Urinary bladder (tissue), 4 donors: ENCODE measurements at places on chromosomes 16 and 17.

DNA sequence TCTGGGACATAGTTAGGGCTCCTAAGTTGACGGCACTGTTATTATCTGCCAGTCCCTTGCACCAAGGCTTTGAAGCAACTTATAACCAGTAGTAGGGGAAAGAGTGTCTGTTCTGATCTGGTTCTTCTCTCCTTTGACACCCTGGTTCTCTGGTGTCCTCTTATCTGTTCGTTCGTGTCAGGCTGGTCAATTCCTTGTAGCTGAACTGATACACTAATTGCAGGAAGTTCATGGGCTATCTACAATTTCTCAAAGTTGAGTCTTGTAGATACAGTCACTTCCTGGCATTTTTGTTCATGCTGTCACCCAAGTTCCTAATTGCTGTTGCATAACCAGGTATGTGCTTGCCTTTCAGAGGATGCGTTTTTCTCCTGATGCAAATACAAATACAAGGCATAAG is 17.3 kb upstream of the MYO1D start:
- DNase-seq: no peak

GRCh38 chr16:9909072-9909825 is 273.0 kb downstream of the GRIN2A start:
- DNase-seq: no peak

DNA sequence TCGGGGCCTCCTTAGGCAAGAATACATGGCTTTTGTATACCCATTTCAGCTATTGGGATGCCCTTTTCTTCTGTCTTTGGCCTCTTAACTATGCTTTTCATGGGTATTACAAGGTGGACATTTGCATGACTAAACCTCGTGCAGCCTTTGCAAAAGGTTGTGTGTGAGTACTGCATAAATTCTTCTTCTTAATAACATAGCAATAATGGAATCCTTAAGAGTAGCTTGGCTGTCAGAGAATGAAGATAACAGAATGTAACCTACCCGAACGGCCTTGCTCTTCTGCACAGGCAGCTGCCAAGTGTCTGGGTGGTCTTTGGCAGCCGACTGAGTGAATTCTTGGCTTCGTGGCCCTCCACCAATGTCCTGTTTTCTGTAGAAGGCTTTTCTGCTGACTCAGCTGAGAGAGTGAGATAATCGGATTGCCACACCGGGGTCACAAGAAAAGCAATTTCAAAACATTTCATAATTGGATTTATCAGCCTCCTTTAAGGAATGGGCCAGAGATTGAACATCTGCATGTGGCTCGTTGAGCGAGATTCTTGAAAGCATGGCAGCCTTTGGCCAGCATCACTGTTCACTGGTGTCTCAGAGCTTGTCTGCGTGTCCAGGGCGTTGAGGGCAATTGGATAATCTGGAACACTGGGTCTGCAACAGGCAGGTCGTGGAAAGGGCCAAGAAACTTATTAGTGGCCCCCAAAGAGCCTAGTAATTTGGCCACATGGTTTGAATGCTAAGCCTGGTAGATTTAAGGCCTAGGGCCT is 13.4 kb downstream of the IRF8 start:
- no peak for DNase-seq

- no peak for DNase-seq
Measured at GRCh38 chr17:17768424-17769088, 68.2 kb downstream of the SREBF1 start.

DNA sequence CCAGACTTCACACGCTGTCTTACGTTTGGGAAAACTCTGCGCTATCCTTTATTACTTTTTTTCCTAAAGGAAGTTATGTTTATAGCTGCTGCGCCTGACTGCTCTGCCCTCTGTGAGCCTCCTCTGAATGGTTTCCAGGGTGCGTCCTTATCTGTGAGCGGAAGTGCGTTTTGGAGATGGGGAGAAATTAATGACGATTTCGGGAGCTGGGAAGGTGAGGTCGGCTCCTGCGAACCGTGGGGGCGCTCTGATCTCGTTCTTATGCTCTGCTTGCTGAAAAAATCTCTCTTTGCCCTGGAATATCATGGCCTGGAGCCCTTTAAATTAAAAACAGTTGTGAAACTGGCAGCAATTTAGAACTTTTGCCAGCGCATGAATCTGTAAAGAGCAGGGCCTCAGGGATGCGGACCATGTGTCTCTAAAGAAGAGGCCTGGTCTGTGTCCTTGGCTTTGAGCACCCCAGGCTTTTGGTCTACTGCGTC is 135.7 kb upstream of the ZFHX3 start:
- DNase-seq: no peak

GRCh38 chr16:25959221-25959620 is 267.5 kb downstream of the HS3ST4 start:
- no peak for DNase-seq

DNA sequence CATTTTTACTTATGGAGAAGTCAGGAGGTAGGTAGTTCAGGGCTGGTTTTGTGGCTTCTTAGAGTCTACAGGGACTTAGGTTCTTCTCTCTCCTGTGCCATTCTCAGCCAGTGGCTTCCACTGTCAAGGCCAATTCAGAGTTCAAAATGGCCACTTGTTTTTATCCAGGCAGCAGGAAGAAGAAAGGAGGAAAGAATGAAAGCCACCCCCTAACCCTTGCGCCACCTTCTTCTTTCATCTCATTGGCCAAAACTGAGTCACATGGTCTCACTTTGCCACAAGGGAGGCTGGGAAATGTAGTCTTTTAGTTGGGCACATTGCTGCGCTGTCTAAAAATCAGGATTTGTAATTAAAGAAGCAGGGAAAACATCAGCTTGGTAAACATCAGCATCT is 60.8 kb upstream of the MED9 start:
- no peak for DNase-seq

- no peak for DNase-seq
Measured at GRCh38 chr16:62462971-62463370, 426.7 kb upstream of the CDH8 start.

DNA sequence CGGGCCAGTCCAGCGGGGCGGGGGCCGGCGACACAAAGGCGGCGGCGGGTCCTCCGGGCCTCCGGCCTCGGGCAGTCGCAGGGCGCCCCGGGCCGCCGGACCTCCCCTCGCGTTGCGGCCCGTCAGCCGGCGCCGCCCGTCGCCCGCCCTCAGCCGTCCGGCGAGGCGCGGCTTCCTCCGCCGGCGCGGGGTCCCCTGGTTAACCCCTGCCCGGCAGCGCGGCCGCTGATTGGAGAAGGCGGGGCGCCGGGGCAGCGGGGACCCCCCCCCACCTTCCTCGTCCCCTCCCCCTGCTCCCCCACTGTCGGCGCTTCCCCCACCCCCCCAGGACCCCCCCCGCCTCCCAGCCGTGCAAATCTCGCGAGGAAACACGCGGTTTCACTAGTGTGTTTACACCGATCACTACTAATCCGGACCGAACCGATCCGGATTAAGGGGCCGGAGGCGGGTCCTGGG is at the start of gene TLK2:
Gene TLK2 (plus strand): TSS at position 402 of the 456 bp plus-strand sequence. CDS start 2,301 bp downstream, outside the sequence.
- DNase-seq: peak; percentile 25

- no peak for DNase-seq
Measured at GRCh38 chr16:48052731-48053417, 102.9 kb downstream of the ABCC12 start.

GRCh38 chr17:77356690-77357201 is 216.0 kb downstream of the SEC14L1 start:
- DNase-seq: no peak

GRCh38 chr17:18377437-18378204 is at the start of gene EVPLL:
TSS of gene EVPLL (plus strand) at chr17:18377778. CDS start at chr17:18380938, 3,160 bp downstream.
- DNase-seq: peak; percentile 60

- no peak for DNase-seq
Measured at GRCh38 chr17:45948498-45948880, 50.6 kb upstream of the STH start.

DNA sequence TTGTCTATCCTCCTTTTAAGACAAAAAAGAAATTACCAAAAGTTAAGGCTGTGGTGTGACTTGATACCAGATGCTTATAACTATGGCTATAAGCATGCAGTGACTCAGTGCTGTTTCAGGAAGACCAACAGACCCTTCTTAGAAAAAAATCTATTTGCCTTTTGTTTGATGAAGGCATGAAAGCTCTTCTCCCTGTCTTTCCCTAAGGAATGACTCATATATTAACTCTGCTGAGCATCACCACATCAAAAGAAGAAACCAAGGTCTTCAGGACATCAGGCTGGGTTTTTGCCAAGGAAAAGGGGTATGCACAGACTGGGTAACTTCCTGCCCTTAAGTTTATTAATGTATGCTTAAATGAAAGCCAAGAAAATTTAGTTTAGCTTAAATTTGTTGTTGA is 47.1 kb downstream of the VMP1 start:
- DNase-seq: no peak

- DNase-seq: no peak
Measured at GRCh38 chr16:83171396-83171795, 544.6 kb downstream of the CDH13 start.

DNA sequence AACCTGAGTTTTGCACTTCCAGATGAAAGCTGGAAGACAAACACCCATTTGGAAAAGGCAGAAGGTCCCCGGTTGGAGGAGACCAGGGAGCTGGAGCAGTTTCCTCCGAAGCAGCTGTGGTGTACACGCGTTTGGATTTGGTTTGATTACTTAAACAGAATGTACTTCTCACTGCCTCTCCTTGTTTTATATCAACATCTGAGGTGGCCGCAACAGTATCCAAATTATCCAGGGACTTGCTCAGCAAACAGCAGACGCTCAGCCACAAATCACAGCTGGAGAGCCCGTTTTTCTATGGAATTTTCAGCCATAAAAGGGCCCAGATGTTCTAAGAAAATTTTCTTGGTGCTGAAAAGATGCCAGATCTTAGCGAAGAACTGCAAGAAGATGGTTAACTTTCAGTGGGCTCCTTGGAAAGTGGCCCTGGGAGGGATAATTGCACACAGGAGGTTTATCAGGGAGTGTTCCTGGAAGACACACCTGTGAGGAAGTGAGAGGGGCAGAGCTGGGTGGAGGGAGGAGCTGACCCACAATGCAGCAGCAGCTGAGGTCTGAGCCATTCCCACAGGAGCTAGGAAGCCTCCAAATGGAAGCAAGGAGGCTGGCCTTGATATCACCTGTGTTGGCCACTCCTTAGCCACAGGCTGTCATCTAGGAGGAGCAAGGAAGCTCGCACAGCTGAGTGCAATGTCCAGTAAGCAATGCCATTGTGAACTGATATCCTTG is 28.9 kb upstream of the CDH5 start:
- DNase-seq: no peak

DNA sequence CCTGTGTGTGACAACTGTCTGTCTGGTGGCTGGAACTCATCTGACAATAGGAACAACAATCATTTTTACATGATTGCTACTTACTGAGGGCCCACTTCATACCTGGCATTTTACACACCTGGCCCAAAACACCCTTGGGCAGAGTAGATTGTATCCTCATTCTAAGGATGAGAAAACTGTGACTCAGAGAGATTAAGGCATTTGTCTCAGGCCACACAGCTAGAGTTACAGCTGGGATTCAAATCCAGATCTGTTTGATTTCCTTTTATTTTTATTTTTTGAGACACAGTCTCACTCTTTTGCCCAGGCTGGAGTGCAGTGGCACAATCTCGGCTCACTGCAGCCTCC is 242.1 kb downstream of the XYLT1 start:
- DNase-seq: no peak

GRCh38 chr16:53123747-53124146 is 69.0 kb downstream of the CHD9 start:
- DNase-seq: no peak
